ENCODE measurements at places on chromosomes 2 and 18.

DNA sequence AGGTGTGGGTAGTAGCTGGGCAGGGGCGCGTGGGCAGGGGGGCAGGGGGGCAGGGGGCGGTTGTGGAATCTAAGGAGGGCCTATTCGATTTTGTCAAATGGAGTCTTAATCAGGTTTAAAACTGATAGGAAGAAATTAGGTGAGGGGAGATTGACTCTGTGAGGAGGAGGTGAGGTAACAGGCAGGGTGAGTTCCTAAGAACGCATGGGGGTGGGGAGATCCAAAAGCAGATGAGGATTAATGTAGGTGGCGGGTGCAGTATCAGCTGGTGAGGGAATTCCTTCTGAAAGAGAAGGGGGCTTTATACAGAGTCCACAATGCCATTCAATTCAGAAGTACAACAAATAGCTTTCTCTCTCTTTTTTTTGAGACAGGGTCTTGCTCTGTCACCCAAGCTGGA lies 72.7 kb downstream of the CAB39 start:
- no peak for DNase-seq

DNA sequence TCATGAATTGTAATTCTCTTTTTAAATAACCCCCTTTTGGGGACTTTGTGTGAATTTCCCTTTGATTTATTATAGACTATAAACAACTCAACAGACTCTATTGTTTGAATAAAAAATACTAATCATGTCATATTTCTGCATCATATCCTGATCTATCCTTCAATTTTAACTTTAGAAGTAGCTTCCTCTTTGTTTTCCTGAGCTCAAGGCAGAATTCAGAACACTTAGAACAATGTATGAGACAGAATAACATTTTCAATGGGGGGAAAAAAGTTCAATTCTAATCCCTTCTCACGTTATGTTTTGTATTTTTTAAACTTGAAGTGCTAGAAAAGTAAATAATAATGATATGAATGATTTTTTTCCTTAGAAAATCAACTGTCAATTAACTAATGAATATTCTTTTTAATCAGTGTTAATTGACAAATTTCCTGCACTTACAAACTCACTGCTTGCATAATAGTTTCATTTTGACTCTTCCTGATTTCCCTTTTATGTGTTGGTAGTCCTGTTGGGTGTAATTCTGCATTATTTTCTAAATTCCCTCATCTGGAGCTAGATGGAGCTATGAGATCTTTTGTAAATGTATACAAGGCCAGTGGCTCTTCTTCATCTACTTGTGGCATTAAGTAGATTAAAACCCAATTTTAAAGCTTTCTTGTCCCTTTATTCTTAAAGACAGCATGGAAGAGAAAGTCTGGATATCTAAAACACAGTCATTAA lies 326.1 kb downstream of the PARD3B start:
- peak; percentile 54 for DNase-seq

DNA sequence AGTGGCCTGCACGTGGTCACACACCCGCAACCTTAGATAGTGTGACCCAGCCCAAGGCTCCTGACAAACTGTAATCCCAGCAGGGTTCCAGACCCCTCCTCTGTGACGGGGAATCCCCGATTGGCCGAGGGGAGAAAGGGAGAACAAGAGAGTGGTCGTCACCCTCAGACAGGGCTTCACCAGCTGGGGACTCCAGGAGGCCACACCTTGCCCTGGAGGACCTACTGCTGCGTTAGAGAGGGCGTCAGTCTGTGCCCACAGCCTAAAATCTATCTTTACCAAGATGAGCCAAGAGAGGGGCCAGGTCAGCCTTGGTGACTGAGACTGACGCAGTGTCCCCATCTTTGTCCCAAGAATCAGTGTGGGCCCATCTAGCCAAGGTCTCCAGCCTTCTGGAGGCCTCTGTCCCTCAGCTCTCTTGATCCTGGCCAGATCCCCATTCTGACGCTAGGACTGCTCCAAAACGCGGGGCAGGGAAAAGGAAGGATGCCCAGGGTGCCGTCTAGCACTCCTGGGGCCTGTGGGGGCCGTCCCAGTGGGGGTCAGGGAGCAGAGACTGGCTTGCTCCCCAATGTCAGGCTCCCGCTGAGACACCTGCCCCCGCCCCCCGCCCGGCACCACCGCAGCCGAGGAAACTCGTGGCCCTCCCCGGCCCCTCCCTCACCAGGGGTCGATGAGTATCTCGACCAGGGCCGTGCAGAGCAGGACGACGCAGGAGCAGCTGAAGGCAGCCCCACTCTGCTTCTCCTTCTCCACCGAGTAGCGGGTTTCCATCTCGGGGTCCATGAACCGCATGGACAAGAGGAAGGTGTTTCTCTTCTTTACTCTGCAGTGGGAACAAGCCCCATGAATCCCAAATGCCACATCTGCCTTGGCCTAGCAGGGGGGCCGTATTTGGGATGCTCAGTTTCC lies 40.9 kb downstream of the CENPO start:
- no peak for DNase-seq

DNA sequence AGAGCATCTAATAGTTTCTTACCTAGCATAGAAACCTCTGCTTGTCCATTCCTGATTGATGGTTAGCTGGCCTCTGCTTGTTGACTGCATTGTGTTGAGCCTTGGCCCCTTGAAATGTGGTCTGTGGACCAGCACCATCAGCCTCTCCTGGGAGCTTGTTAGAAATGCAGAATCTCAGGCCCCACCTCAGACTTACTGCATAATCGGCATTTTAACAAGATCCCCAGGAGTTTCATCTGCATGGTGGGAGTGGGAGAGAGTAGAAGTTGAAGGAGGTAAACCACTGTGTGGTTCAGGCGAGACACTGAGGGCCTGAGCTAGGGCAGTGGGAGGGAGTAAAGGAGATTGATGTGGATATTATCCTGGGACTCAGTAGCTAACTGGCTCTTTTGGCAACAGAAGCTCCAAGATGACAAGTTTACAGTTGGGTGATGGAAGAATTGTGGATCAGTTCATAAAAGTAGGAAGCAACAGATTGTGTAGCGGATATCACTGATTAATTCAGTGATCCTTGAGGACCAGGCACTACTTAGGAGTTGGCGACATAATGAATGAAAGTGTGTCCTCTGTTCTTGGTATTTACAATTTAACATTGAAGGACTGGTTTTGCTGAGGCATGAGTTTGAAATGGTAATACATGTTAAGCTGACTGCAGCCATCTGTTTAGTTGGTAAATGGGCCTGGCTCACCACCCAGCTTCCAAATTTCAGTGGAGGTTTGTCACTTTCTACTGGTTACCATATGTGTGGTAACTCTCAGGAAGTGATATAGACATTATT lies 20.9 kb downstream of the PHLPP1 start:
- DNase-seq, result no peak

DNA sequence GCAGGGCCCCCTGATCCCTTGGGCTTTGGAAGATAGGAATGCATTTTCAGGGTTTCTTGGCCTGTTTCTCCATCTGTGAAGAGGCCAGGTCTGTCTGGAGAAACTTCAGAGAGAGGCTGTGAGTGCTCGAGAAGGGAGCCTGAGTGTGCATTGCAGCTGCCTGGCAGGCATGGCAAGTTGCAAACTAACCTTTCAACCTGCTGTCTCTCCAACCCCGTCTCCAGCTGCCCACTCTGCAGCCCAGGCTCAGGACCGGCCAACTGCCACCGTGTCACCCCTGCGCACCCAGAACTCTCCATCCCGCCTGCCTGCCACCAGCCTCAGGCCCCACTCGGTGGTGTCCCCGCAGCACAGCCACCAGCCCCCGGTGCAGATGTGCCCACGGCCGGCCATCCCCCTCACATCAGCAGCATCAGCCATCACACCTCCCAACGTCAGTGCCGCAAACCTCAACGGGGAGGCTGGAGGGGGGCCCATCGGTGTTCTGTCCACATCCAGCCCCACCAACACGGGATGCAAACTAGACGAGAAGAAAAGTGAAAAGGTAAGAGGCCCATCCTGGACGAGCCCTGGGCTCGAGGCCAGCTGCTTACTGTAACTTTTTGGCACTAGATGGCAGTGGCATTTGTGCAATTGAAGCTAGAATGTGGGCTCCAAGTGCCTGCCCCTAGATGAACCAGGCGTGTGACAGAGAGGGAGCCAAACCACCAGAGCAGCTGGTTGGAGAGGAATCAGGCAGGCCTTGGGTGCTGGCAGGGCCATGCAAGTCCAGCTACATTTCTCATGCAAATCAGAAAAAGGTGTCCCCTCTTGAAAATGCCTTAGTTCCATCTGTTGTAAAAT lies 164.6 kb downstream of the SEPTIN10 start:
- no peak for DNase-seq

DNA sequence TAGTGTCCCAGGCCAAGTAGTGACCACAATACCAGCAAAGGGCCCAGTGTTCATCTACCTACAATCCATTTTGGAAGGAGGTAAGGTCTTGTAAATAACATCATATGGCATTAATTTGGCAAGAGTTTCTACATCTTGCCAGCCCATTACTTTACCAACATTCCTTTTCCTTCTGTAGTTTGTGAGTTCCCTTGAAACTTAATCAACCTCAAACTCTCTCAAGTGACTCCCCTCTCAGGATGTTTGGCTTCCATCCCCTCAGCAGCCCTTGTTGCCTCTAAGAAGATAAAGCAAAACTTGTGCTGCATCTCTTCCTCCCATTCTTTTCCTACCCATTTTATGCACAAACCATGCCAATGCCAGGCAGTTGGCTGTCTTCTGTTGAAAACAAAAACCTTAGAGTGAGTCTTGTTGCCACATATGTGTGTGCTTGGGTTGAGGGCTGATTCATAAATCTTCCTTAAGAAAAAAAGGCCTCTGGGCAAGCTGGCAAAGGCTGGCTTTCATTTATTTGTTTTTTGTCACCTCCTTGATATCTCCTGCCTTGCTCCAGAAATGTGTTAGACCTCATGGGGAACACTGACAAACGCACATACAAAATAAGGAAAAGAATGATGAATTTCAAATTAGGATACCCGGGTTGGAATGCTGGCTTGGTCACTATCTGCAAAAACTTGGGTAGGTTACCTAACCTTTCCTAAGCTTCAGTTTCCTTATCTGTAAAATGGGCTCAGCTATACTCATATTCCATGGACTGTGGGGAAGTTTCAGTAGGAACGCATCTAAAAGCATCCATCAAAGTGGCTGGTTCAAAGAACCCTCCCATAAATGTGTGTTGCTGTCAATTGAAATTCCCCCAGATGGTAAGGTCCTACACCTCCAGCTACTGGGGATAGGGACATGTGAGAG lies 29.4 kb upstream of the ST3GAL5 start:
- DNase-seq, result no peak

DNA sequence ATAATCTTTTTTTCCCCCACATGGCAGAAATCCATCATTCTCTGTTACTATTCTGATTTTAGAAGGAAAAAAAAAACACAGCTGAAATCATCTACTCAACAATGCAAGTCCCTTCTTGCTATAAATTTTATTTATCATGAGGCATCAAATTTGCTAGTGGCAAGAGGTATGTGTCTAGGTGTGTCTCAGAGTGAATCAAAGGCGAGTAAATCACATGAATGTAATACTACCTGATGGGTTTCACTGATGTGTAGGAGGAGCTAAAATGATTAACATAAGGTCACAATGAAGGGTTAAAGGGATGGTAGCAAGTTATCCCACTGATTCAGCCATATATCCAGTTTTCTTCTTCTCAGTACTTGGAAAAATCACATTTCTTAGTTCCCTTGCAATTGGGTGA lies 24.5 kb upstream of the PELI1 start:
- DNase-seq, result no peak

GRCh38 chr2:8452979-8453903 lies 228.6 kb upstream of the ID2 start:
- no peak for DNase-seq

- DNase-seq, result no peak
These were observed 67.9 kb upstream of the TXNDC2 start for GRCh38 chr18:9817725-9818422.

GRCh38 chr18:24736662-24737330 lies 276.4 kb downstream of the HRH4 start:
- DNase-seq, result no peak

DNA sequence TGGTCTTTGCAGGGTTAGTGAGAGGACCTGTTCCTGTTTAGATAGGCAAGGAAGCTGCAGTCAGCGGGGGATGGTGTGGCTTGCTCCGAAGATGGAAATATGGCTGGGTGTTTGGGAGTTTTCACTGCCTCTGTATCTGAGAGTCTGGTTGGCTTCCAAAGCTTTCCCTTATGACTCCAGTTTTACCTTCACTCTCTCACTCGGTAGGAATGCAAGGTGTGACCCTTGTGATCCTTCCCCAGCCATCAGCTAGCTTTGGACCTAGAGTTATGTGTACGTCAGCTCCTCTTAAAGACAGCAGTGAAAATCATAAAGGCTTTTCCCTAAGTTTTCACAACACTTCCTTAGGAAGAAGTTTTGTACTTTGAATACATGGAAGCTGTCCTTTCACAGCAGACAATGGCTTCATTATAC lies 35.5 kb upstream of the TMEM87B start:
- DNase-seq, result no peak

GRCh38 chr2:217988840-217989204 lies 14.0 kb downstream of the TNS1 start:
- no peak for DNase-seq

Measured in fibroblast of the conjunctiva (primary cell).